ENCODE measurements at places on chromosomes 2 and 18. TPM values are rescaled to one million over a fixed set of nuclear protein-coding genes. Genes with fewer than 3 reads are reported as not detected.
A peak's percentile ranks its signal among the peaks of the same experiment; 100 is the strongest.

- DNase-seq, result no peak
These were observed 52.2 kb upstream of the TGIF1 start for GRCh38 chr18:3397786-3398185.

DNA sequence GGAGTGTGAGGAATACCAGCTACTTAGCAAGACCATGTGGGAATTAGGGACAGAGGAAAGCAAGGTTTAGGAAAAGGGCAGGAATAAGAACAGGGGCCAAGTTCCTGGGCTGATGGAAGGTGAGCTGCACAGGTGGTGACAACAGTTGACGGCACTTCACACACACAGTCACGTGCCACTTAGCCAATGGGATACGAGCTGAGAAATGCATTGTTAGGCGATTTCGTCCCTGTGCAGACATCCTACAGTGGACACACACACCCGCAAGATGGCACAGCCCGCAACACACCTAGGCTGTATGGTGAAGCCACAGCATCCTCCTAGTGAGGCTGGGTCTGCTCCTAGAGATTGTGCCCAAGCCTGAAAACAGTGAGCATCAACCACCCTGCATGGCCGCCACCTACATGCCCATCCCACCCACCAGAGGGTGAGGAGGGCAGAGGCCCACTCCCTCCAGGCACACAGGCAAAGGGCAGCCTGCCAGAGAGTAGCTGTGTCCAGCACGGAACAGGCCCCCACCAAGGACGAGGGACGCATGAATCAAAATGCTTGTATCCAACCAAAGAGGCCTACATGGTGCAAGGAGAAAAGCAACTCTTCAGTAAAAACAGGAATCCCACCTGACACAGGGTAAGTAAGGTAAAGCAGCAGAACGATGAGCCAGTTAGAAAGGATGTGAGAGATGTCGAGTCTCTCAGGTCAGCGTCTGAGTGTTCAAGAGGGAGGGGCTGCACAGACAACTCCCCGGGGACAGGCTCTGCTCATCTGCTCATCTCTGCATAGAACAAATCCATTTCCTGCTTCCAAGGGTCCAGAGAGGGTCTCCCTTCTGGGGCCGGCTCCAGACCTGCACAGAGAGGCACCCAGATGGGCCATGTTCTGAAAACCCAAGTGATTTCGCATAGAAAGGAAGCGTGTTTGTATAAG, 51.3 kb downstream of the ZNF516 start:
- no peak for DNase-seq

OSBPL1A gene
- 3.5 TPM for total RNA-seq

DNA sequence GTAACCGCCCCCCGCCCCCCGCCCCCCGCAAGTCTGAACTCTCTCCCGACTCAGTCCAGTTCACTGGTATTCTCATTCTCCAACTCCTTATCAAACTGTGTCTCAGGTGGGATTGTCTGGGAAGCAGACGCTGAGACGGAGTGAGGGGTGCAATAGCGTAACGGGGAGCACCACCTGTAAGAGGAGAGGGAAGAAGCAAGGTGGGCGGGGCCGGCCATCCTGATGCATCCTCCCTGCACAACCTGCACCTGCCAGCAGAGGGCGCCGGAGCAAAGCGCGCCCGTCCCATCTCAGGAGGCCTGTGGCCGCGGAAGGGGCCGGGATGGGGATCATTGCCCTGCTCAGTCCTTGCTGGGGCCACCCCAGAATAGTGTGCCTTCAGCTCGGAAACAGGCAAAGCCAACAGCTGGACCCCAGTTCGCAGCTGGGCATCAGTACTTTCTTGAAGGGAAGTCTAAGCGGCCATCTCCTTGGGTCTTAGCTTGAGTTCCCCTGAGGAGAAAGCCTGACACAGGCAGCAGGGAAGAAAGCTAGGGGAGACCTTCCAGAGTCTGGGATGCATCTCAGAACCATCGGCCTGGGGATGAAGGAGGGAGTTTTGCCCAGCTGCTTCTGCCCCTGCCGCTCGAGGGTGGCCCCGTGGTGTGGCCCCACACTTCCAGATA, 208.0 kb downstream of the TFCP2L1 start:
- peak; percentile 39 for DNase-seq

KCNIP3 gene
- total RNA-seq, result not detected

GALNT3 gene
- total RNA-seq, result 2.7 TPM
